ENCODE measurements at places on chromosomes 16 and 17. TPM values are rescaled to one million over a fixed set of nuclear protein-coding genes. Genes with fewer than 3 reads are reported as not detected.

GRCh38 chr16:70759666-70760065 lies 41.3 kb downstream of the VAC14 start:
- H3K27me3 ChIP-seq = no peaks in the 10 kb centered on the region
- peaks cover 6% of the 10 kb centered on the region for H3K36me3 ChIP-seq
- no peak overlapping the region for H3K4me3 ChIP-seq
- DNase-seq = no peak
- H3K4me1 ChIP-seq = no peaks in the 10 kb centered on the region

DNA sequence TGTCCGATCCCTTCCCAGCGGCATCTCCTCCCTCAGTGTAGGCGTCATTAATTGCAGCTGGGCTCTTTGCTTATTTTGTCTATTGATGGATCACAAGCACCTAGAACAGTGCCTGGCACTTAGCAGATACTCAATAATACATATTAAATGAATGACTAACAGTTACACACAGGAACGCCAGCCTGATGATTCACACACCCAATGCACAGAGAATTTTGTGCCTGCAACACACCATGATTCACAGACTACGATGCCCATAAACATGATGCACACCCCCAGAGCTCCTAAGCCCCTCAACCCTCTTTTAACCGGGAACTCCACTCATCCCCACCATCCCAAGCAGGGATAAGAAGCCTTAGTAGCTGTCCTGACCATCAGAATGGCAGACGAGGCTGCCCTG lies 66.6 kb upstream of the TMEM97 start:
- H3K27me3 ChIP-seq = peaks cover 4% of the 10 kb centered on the region
- H3K27ac ChIP-seq = no peak overlapping the region
- peaks cover 5% of the 10 kb centered on the region for H3K4me1 ChIP-seq
- H3K4me3 ChIP-seq = no peak overlapping the region

GRCh38 chr17:70905796-70906195 lies 736.5 kb downstream of the KCNJ2 start:
- H3K4me3 ChIP-seq = no peak overlapping the region
- no peaks in the 10 kb centered on the region for H3K4me1 ChIP-seq
- H3K27me3 ChIP-seq = no peaks in the 10 kb centered on the region
- no peak for DNase-seq
- H3K27ac ChIP-seq = no peak overlapping the region

Gene SLFN14
- 0.15 TPM for total RNA-seq

Gene TNK1
- total RNA-seq = 4.4 TPM

DNA sequence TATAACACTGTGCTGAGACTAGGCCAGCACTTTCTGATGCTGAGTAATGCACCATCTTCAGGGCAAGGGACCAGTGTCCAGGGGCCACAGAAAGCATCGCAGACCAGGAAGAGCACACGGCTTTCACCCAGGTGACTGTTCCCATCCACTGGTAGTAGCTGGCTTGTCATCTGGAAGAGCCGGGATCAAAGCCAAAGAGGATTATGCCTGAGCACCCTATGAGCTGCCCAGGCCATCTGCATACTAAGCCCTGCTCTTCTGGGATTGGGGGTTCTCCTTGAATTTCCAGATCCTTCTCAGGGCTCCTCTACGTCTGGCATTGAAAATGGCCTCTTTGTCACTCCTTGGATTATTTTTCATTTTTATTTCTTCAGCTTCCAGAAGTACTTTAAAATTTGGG lies 140.7 kb downstream of the IRX3 start:
- no peaks in the 10 kb centered on the region for H3K36me3 ChIP-seq
- H3K4me3 ChIP-seq = no peak overlapping the region
- H3K4me1 ChIP-seq = no peaks in the 10 kb centered on the region

- H3K27ac ChIP-seq = no peak overlapping the region
- no peak for DNase-seq
- no peaks in the 10 kb centered on the region for H3K36me3 ChIP-seq
- no peaks in the 10 kb centered on the region for H3K4me1 ChIP-seq
- no peaks in the 10 kb centered on the region for H3K27me3 ChIP-seq
Observed at GRCh38 chr17:37833237-37833859, 88.5 kb upstream of the HNF1B start.

Gene KRT23
- total RNA-seq = not detected

Gene FOXC2
- total RNA-seq = not detected
